ENCODE measurements at places on chromosomes 1 and 21.

- peak; percentile 37 for DNase-seq
These were observed 48.2 kb downstream of the IL12RB2 start for GRCh38 chr1:67355745-67356424.

GRCh38 chr1:8349961-8350360 is 32.0 kb downstream of the SLC45A1 start:
- no peak for DNase-seq

- DNase-seq, result no peak
These were observed 316.8 kb upstream of the SNX7 start for GRCh38 chr1:98344731-98345130.

DNA sequence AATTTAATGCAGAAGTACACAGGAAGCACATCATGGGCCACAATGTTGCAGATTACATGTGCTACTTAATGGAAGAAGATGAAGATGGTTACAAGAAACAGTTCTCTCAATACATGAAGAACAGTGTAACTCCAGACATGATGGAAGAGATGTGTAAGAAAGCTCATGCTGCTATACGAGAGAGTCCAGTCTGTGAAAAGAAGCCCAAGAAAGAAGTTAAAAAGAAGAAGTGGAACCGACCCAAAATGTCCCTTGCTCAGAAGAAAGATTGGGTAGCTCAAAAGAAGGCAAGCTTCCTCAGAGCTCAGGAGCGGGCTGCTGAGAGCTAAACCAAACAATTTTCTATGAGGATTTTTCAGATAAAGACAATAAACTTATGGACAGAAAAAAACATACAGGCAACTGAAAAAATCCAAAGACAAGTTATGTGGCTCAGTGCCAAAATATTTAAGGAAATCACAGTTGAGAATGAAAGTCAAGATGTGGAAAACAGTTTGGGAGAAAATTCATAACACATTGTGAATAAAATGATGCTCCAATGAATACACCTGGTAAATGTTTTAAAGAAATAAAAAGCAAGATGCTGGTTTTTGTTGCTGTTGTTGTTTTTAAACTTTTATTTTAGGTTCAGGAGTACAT is 2.8 kb upstream of the ZNF644 start:
- no peak for DNase-seq

GRCh38 chr1:185656663-185657062 is 77.5 kb upstream of the HMCN1 start:
- DNase-seq, result no peak

- no peak for DNase-seq
These were observed 67.6 kb downstream of the POFUT2 start for GRCh38 chr21:45220071-45220481.

GRCh38 chr1:88847643-88848042 is 43.7 kb downstream of the GTF2B start:
- no peak for DNase-seq

GRCh38 chr1:69991644-69992043 is 213.7 kb downstream of the LRRC40 start:
- DNase-seq, result no peak

DNA sequence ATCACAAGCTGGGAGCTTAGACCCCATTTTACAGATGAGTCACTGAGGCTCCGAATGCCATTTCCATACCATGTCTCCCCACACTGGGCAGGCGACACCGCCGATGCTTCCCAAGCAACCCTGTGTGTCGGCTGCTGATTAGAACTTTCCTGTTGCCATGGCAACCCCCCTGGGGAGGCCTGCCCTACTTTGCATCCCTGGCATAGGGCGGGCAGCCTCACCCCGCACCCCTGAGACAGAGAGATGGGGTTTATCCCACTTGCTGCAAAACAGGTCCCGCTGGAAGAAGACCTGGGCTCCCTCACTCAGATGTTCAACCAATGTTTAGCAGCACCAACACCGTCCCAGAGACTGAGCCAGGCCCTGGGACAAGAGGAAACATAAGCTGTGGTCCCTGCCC is 81.5 kb downstream of the CAMK2N1 start:
- no peak for DNase-seq

DNA sequence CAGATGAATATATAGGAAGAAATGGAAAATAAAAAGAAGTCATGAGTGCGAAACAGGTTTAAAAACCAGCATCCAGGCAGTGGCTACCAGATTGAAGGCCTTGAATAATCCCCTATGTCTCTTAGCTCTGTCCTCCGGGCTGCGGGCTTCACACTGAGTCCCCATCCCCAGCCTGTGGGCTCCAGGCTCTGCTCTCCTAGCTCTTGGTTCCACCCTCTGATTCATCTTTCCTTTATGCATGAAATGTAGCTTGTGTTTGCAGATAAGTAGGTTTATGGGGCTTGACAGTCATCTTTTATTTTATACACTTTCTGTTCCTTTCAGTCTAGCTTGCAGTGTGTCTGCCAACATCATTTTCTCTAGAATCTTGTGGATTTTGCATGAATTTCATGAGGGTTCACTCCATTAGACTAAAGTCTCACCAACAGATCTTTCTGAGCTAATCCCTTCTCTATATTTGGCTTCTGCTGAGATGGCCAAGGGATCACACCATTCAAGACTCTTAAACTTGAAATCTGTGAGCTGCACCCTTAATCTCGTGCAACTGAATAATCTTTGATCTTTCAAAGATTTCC is 174.5 kb downstream of the PLPPR4 start:
- DNase-seq, result no peak

GRCh38 chr1:178784131-178784536 is 59.1 kb downstream of the RALGPS2 start:
- DNase-seq, result no peak

- DNase-seq, result no peak
These were observed 46.2 kb downstream of the CDC7 start for GRCh38 chr1:91546876-91547275.

DNA sequence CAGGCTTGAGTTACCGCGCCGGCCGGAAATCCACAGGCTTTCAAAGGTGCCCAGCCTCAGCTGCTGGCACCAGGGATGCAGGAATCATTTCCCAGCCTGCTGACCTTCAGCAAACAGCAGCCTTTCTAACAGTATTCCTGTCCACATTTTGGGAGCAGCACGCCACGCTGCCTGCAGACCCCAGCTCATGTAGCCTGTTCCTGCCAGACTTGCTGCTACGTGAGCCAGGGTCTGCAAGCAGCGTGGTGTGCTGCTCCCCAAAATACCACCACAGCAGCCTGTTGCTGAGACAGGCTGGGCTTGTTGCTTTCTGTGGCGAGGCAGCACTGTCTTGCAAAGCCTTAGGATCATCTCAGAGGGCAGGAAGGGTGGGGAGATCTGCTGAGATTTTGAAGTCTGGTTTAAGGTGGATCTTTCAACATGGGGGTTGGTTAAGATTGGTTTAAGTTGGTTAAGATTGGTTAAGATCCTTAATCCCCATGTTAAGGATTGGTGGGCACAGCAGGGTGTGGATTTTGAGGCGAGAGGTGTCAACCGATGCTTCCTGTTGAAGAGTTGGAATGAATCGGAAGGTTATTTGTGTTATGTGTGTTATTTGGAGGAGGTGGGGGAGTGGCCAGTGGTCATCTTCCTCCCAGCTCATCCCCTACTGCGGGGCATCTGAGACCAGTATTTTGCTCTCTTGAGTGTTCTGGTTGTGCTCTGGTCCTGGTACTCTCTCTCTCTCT is 12.9 kb downstream of the FAAH start:
- no peak for DNase-seq

GRCh38 chr1:202286622-202287097 is 55.1 kb downstream of the UBE2T start:
- DNase-seq, result no peak

DNA sequence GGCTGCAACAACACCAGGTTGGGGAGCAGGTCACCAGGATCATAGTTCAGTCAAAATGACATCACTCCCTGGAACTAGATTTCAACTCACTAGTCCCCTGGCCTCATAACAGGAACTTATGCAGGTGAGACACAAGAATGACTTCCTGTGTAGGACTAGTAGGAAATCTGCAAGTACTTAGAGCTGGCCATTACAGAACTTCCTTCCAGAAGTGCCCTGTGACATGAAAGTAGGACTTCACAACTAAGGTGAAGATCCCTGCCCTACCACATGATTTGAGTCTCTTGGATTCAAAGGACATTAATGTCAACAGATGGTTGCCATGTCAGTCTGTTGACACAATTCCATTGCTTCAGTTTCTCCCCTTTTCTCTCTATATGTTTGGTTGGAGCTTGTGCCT is 223.1 kb downstream of the RPS6KC1 start:
- no peak for DNase-seq

- no peak for DNase-seq
These were observed 179.6 kb downstream of the RUNX1 start for GRCh38 chr21:34869545-34869944.

DNA sequence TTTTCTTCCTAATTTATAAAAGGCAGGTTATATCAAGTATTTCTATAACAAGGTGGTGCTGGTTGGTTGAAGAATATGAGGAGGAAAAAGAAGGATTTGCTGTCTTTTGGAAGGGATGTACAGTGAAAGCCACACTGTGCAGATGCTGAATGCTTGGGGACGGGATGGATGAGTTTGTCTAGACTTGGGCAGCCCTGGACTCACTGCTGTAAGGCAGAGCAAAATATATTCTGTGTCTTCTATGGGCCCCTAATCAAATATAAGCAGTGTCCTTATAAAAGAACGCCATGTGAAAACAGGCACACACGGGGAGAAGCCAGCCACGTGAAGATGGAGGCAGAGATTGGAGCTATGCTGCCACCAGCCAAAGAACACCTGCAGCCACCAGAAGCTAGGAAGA is 47.4 kb downstream of the PHC2 start:
- no peak for DNase-seq

- no peak for DNase-seq
These were observed 336.5 kb downstream of the RPS6KC1 start for GRCh38 chr1:213387380-213388015.
